ENCODE measurements at places on chromosomes 4 and X.

DNA sequence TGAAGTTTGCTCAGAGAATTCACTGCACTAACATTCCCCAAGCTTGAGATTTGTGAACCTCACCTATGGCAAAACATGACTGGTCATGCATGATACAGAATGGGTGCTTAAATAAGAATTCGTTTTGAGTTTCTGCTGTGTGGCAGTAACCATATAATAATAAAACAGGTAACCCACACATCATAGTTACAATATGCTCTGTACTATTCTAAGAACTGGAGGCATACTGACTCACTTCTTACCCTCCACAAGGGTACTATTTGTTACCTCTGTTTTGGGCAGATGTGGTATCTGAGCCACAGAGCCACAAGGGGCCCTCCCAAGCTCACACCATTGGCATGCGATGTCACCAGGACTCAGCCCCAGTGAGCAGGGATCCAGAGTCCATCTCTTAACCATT, 17.6 kb downstream of the SLC2A9 start:
- DNase-seq, result no peak

DNA sequence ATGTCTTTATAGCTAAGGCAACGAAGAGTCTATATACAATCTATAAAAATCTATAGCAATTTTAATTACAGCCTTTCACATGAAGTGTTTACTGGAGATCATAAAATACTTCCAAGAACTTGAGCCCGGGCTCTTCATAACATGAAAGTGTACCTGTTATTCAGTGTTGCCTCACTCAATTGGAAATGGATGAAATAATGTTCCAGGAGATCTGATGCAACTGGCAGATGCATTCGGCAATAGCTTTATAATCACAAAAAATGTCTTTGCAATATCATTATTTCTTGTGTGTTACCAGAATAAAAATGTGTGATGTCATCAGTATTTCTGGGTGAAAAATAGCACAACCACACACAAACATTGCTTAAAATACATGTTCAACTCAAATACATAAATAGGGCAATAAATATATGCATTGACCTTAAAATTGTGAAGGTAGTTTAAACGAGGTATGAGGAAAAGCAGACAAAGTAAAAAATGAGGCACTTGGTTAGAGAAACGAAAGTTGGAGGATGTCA, 1266.8 kb upstream of the PCDH7 start:
- DNase-seq, result no peak

GRCh38 chrX:101416691-101417090, 8.7 kb downstream of the HNRNPH2 start:
- no peak for DNase-seq

DNA sequence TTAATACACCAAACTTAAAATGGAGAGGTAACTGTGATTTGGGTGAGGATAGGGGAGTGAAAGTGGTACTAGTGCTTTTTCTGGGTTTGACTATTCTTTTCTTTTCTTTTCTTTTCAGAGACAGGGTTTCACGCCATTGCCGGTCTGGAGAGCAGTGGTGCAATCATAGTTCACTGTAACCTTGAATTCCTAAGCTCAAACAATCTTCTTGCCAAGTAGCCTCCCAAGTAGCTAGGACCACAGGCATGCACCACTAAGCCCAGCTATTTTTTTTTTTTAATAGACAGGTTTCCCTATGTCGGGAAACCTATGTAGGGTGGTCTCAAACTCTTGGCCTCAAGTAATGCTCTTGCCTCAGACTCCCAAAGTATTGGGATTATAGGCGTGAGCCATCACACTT, 3.0 kb upstream of the ARMCX4 start:
- no peak for DNase-seq

GRCh38 chr4:155911905-155912304, 8.4 kb downstream of the TDO2 start:
- DNase-seq, result no peak

DNA sequence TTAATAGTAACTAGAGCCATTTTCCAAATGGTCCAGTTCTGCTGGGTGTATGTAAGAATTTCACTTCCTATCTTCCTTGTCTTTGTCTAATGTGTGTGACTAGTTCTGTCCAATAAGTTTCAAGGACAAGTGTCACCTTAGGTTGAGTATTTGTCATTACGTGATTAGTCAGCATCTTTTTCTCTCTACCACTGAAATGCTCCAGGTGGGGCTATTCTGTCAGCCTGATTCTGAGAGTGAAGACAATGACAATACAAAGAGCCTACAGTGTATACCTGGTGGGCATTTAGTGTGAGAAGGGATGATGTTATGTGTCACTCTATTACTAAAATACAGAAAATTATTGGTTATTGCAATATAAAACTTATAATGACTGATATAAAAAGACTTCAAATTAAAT, 876.3 kb downstream of the C4orf33 start:
- no peak for DNase-seq

DNA sequence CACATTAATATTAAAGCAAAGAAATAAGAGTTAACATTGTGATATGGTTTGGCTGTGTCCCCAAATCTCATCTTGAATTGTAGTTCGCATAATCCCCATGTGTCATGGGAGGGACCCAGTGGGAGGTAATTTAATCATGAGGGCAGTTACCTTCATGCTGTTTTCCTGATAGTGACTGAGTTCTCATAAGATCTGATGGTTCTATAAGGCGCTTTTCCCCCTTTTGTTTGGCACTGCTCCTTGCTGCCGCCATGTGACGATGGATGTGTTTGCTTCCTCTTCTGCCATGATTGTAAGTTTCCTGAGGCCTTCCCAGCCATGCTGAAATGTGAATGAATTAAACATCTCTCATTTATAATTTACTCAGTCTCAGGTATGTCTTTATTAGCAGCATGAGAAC, 153.8 kb upstream of the GALNT7 start:
- no peak for DNase-seq

GRCh38 chr4:5526080-5526846, 182.1 kb downstream of the EVC2 start:
- DNase-seq, result no peak

GRCh38 chr4:93698686-93699085, 129.9 kb upstream of the ATOH1 start:
- no peak for DNase-seq

GRCh38 chrX:130999360-130999759, 58.8 kb upstream of the ARHGAP36 start:
- no peak for DNase-seq

- DNase-seq, result no peak
These were observed 61.5 kb downstream of the ABLIM2 start for GRCh38 chr4:8097141-8097541.

- no peak for DNase-seq
These were observed 3.7 kb upstream of the OSTC start for GRCh38 chr4:108646706-108647105.
